ENCODE measurements at places on chromosomes 2 and 18.

- DNase-seq: no peak
These were observed 51.0 kb upstream of the CYP26B1 start for GRCh38 chr2:72198532-72199241.

GRCh38 chr2:54038835-54039234 is 68.0 kb upstream of the PSME4 start:
- DNase-seq: no peak

- DNase-seq: no peak
These were observed 14.5 kb downstream of the SLC40A1 start for GRCh38 chr2:189566046-189566445.

DNA sequence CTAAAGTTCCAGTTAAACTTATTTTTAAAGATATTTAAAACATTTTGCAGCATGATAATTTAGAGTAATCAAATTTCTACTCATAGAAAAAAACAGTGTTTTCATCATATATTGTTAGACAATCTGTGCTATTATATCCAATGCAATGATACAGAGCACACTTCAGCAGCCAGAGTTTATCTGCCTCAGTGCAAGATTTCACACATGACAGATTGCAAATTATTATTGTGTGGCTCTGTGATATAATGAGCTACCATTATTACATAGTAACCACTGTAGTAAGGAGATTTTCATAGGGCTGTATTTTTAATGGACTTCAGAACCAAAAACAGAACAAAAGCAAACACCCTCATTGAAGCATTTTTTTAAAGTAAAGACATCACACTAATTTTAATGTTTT is 762.4 kb downstream of the DSC3 start:
- DNase-seq: no peak

DNA sequence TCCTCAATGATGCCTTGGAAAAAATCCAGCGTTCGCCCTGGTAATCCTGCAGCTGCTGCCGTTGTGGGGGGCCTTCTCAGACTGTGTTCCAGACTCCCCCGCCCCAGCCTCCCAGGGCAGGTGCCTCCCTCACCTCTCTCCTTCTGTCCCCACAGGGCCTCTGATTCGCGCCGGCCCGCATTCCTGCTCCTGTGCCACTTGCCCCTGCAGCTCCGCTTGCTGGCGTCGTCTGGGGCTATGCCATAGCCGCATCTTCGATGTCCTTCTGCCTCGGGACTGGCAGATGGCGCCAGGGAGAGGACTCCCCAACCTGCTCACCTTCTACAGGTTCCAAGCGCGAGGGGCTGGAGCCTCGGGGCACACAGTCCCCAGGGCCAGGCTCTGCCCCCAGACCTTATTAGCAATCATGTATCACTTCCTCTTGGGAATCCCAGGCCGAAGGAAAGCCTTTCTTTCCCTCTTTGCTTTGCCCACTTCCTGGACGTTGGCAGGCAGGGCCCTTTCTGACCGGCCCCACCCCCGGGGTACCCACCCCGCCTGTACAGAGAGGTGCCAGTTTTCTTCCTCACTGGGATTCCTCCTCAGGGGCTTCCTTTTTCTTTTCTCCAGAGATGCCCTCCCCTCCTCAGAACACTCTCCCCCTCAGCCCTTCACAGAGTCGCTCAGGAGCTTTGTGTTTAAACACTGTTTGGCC is 4.4 kb downstream of the SPATA3 start:
- no peak for DNase-seq

GRCh38 chr2:26756337-26756736 is 7.7 kb upstream of the SLC35F6 start:
- DNase-seq: no peak

DNA sequence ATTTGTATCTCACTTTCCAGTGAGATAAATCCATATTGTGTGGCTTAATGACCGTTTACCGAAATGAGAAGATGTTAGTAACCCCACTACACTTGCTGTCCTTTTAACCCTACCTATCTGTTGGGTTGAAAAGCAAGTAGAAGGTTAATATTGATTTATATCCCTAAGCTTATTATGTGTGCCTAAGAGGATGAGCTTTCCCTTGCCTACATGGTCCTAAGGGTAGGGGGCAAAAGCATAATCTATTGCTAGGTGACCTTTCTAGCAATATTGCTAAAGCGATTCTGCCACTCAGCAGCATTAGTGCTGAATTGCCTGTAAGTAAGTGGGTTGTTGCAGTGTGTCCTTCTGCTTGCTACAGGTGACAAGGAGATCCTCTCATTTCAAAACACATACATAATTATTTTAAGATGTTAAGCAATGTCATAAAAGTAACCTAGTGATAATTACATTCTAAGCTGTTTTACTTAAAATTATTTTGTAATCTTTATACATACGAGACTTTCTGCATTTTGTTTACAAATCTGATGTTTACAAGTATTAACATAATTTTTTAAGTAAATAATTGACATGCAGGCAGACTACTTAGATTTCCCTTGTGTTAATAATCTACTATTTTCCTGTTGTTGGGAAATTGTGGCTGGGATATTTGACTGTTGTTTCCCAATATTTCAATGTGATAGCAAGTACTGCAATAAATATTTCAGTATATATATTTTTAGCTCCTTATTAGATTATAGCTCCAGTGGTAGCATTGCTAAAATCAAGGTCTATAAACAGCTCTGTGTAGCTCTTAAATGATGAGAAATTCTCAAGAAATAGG is 49.1 kb upstream of the CABYR start:
- DNase-seq: no peak

DNA sequence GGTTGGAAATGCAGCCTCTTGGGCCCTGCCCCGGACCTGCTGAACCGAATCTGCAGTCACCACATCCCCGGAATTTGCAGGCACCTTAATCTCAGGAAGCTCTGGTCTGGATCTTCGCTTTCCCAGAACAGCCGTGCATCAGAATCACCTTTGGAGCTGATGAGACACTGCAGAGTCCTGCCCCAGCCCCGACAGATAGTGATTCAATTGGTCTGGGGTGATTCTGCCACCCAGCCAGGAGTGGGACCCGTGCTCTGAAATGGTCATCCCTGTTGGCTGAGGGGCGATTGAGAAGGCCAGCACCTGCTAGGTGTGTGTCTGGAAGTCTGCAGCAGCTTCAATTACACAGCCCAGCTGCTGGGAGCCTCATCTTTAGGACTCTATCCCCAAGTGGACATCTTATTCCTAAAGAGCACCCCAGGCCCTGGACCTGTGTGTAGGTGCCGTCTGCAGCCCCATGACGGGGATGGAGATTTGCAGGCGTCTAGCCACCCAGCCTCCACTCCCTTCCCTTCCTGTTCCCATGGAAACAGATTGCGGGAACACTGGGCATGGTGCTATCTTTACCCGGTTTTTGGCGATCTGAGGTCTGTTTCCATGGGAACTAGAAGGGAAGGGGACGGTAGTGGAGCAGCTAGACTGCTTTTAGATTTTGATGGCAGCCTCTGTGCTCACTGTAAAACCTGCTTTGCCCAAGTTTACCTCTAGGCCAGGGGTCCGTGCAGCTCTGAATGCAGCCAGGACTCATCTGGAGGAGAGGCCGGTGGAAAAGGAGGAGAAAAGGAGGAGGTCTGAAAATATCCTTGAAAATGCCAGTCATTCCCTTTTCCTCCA is 156.1 kb downstream of the LDLRAD4 start:
- DNase-seq: no peak

- no peak for DNase-seq
These were observed 132.8 kb upstream of the CTDP1 start for GRCh38 chr18:79546781-79547272.

DNA sequence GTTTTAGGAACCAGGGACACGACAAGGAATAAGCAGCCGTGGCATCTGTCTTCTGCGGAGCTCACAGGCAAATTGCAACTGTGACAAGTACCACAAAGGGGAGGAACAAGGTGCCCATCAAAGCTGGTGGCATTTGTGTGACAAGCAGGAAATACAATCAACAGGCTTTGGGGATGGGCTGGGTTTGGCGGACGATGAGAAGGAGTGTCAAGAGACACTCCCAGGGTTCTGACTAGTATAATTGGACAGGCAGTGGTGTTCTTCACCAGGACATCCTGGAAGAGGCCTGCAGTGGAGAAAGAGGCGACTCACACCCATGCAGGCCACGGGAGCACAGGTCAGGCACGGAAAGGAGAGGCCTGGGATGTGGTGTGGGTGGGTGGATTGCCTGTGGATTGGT is 14.2 kb upstream of the SPATA3 start:
- no peak for DNase-seq

- DNase-seq: no peak
These were observed 49.7 kb upstream of the CD28 start for GRCh38 chr2:203656522-203657287.

DNA sequence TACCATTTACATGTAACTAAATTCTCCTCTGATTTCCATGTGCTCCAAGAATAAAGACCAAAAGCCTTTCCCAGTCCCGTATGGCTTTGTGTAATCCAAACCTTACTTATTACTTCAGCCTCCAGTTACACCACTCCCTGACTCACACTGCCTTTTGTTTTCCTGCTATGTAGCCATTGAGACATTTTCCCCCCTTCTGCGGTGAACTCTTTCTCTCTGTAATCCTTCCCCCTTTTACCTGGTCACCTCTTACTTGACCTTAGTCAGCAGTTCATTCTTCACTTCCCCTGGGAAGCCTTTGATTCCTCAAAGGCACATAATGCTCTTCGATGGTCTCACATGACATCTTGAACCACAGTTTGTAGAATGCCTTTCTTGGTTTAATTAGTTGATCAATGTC is 256.0 kb upstream of the FANCL start:
- DNase-seq: no peak

DNA sequence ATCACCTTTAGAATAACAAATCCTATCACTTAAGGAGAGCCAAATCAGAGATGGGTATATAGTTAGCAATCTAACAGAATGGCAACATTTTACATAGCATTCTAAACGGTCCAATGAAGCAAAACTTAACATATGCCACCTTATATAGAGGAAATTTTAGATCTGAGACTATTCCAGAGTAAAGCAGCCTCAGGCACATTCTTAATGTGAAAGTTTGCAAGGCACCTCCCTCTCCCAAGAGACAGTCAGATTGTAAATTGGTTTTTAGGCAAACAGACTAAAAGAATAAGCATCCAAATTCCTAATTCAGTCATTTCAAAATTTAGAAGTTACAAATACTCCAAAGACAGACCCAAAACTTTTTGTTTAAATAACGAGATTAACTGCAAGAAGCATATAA is 292.9 kb downstream of the STK39 start:
- no peak for DNase-seq

GRCh38 chr2:185780890-185781289 is 42.3 kb downstream of the FSIP2 start:
- no peak for DNase-seq

- DNase-seq: no peak
These were observed 331.6 kb downstream of the KCNS3 start for GRCh38 chr2:18209934-18210639.

GRCh38 chr2:229660951-229661350 is 53.4 kb downstream of the DNER start:
- no peak for DNase-seq

DNA sequence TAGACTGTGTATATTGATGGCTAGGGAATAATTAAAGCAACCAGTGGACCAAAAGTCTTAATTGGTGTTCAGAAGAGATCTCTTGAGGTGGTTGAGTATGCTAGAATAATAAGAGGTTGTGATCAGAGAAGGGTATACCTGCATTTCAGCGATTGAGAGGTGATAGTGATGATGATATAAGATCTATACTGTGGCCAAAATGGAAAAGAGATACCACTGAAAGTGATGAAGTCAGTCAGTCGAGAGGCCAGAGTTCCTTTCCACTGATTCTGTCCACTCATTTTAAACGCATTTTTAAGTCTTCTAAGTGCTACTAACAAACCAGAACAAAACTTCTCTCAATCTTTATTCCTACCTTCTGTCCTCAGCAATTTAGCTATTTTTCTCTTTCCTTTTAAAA is 32.9 kb downstream of the ACTR3 start:
- DNase-seq: no peak

GRCh38 chr2:143261986-143262385 is 132.8 kb downstream of the ARHGAP15 start:
- DNase-seq: no peak

- no peak for DNase-seq
These were observed 1438.1 kb downstream of the DPP10 start for GRCh38 chr2:115880558-115880957.

- DNase-seq: no peak
These were observed 6.4 kb upstream of the GEMIN6 start for GRCh38 chr2:38771632-38772031.

- DNase-seq: peak; percentile 76
These were observed at the start of gene FRZB for GRCh38 chr2:182866461-182867406. TSS of gene FRZB (minus strand) at chr2:182866637. CDS start at chr2:182866552, 85 bp downstream.

DNA sequence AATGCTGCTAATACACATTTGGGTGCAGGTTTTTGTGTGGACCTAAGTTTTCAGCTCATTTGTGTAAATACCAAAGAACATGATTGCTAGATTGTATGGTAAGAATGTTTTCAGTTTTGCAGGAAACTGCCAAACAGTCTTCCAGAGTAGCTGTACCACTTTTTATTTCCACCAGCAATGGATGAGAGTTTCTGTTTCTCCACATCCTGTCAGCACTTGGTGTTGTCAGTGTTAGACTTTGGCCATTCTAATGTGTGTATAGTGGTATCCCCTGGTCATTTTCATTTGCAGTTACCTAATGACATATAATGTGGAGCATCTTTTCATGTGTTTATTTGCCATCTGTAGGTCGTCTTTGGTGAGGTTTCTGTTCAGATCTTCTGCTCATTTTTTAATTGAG is 336.4 kb downstream of the GBX2 start:
- DNase-seq: no peak

DNA sequence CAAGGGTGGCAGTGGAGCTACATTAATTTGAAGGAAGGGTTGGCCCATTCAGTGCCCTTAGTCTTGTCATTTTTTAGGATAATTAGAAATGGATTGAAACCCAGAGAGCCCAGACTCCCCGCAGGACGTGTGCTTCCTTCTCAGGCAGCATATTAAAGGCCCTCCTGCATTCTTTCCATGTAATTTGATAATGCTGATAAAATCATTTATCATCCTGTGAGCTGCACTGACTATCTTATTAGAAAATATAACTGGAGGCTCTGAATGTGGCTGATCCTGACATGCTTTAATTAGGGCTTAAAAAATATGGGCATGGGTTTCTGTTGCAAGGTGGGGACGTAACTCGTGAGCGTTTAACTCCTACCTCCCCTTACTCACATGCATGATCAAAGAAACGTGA is 148.1 kb downstream of the ACKR3 start:
- no peak for DNase-seq

- no peak for DNase-seq
These were observed 146.8 kb upstream of the PGAP1 start for GRCh38 chr2:197073270-197073669.

DNA sequence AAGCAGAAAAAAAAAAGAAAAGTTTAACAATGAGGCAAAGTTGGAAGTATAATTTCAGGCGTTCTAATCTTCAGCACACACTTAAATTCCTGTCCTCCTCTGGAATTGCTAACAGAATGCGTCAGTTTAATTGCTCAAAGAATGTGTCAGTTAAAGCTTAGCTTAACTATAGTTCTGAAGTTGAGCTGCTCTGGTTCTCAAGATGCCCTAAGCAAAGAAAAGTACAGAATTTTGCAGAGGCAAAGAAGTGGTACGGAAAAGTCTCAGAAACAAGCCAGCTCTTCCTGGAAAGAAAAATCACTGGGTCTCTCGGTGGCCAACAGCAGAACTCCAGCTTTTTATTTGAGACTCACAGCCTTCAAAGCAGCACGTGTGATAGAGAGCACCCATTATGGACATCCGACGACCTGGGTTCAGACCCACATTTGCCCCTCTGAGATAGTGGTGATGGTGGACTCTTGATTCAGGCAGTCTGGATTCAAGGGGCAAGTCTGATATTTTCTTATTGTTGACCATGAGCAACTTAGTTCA is 22.2 kb upstream of the MYO3B start:
- DNase-seq: no peak

Measured in left ventricle myocardium superior (tissue), 1 donor.